ENCODE measurements at places on chromosomes 12 and 14. TPM values are rescaled to one million over a fixed set of nuclear protein-coding genes. Genes with fewer than 3 reads are reported as not detected.

L3HYPDH gene
- polyA plus RNA-seq, result 25.1 TPM

RNF212B gene
- 0.07 TPM for polyA plus RNA-seq

GPRC5D gene
- 0.05 TPM for polyA plus RNA-seq

ACOT4 gene
- 1.6 TPM for polyA plus RNA-seq

INSM2 gene
- polyA plus RNA-seq, result 0.21 TPM

TROAP gene
- 12.4 TPM for polyA plus RNA-seq

KHNYN gene
- polyA plus RNA-seq, result 28.9 TPM

GDF3 gene
- 0.37 TPM for polyA plus RNA-seq
